Right lobe of liver (tissue), 6 donors: ENCODE measurements at places on chromosomes 16 and 17. TPM values are rescaled to one million over a fixed set of nuclear protein-coding genes. Genes with fewer than 3 reads are reported as not detected.
A peak's percentile ranks its signal among the peaks of the same experiment; 100 is the strongest.

DNA sequence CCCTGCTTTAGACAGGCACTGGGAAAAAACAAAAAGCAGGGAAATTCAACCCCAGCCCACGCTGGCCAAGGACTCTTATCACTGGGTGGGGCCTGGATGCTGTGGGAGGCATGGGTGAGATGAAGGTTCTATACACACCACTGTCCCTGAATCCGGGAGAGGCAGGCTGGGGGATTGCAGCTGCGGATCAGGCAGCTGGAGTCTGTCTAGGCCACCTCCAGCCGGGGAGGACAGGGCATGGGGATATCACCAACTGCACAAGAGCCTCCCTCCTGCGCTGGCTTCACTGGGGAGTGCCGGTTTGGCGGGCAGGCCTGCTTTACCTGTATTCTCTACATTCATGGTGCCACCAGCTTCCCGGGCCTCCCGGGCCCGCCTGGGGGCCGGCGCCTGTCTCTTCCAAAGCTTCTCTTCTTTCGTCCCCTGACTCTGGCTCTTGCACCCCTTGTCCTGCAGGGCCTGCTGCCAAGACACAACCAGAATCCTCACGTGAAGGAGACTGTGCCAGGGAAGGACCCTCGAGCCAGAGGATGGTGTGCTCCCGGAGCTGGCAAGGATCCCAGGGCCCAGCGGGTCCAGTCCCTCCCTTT lies 13.9 kb downstream of the KIFC3 start:
- no peak overlapping the region for H3K4me3 ChIP-seq
- no peaks in the 10 kb centered on the region for H3K27me3 ChIP-seq
- H3K4me1 ChIP-seq, result no peaks in the 10 kb centered on the region
- peaks cover 21% of the 10 kb centered on the region for H3K36me3 ChIP-seq
- no peak overlapping the region for H3K27ac ChIP-seq
- no peak for DNase-seq

FADS6 gene
- total RNA-seq, result 4.3 TPM

TM4SF5 gene
- total RNA-seq, result 84.7 TPM

- no peaks in the 10 kb centered on the region for H3K36me3 ChIP-seq
- DNase-seq, result no peak
- no peak overlapping the region for H3K27ac ChIP-seq
- H3K4me3 ChIP-seq, result no peak overlapping the region
- no peaks in the 10 kb centered on the region for H3K27me3 ChIP-seq
These were observed 38.6 kb upstream of the PMFBP1 start for GRCh38 chr16:72210555-72210954.

TNFRSF13B gene
- total RNA-seq, result not detected

TPSD1 gene
- total RNA-seq, result not detected

DNA sequence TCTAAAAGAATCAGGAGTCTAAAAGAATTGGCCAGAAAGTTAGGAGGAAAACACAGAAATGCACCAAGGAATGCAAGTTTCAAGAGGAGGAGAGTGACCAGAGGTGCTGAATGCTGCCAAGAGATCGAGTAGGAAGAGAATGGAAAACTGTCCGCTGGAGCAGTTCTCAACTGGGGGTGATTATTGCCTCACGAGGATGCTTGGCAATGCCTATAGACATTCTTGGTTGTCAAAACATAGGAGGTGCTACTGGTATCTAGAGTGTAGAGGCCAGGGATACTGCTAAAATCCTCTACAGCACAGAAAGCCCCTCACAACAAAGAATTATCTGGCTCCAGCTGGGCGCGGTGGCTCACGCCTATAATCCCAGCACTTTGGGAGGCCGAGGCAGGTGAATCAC lies 82.1 kb upstream of the NOL11 start:
- no peaks in the 10 kb centered on the region for H3K4me1 ChIP-seq
- H3K27me3 ChIP-seq, result no peaks in the 10 kb centered on the region
- no peaks in the 10 kb centered on the region for H3K36me3 ChIP-seq
- no peak overlapping the region for H3K4me3 ChIP-seq
- DNase-seq, result no peak
- H3K27ac ChIP-seq, result no peak overlapping the region

- no peaks in the 10 kb centered on the region for H3K4me1 ChIP-seq
- DNase-seq, result peak; percentile 15
- H3K27ac ChIP-seq, result no peak overlapping the region
- H3K4me3 ChIP-seq, result no peak overlapping the region
- H3K36me3 ChIP-seq, result no peaks in the 10 kb centered on the region
These were observed 7.9 kb upstream of the NAGPA start for GRCh38 chr16:5041600-5042133.

NPIPB2 gene
- 3.4 TPM for total RNA-seq

LAT gene
- 2.1 TPM for total RNA-seq

GRCh38 chr17:20273741-20274500 lies 193.4 kb downstream of the LGALS9B start:
- no peaks in the 10 kb centered on the region for H3K4me1 ChIP-seq
- H3K27me3 ChIP-seq, result no peaks in the 10 kb centered on the region
- DNase-seq, result no peak
- H3K4me3 ChIP-seq, result no peak overlapping the region

- no peak for DNase-seq
- no peak overlapping the region for H3K4me3 ChIP-seq
- no peak overlapping the region for H3K27ac ChIP-seq
These were observed 278.9 kb upstream of the TNRC6C start for GRCh38 chr17:77679589-77679988.

GRCh38 chr16:86396901-86397311 lies 113.4 kb upstream of the FOXF1 start:
- H3K27me3 ChIP-seq, result no peaks in the 10 kb centered on the region
- H3K4me3 ChIP-seq, result no peak overlapping the region
- no peak for DNase-seq
- H3K4me1 ChIP-seq, result no peaks in the 10 kb centered on the region
- no peak overlapping the region for H3K27ac ChIP-seq
- H3K36me3 ChIP-seq, result no peaks in the 10 kb centered on the region

DNA sequence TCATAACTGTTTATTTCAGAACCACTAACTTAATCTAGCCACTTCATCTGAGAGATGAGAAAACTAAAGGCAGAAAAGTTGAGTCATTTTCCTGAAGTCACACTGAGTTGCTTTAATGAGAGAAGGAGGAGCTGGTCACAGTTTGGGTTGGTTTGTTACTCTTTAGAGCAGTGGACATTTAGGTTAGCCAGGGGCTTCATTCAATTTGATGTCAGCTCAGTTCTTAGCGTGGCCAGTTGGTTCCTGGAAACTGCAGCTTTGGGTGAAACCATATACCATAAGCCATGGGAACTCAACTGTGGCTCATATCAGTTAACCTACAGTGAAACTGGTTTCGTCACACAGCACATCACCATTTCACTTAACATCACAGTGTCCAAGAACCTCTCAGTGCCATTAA lies 59.2 kb upstream of the ADORA2B start:
- no peak for DNase-seq
- no peaks in the 10 kb centered on the region for H3K4me1 ChIP-seq
- H3K36me3 ChIP-seq, result no peaks in the 10 kb centered on the region
- H3K27me3 ChIP-seq, result no peaks in the 10 kb centered on the region
- H3K4me3 ChIP-seq, result no peak overlapping the region
- no peak overlapping the region for H3K27ac ChIP-seq
